Activated naive CD4-positive, alpha-beta T cell (primary cell): ENCODE measurements at places on chromosomes 12 and 14.

DNA sequence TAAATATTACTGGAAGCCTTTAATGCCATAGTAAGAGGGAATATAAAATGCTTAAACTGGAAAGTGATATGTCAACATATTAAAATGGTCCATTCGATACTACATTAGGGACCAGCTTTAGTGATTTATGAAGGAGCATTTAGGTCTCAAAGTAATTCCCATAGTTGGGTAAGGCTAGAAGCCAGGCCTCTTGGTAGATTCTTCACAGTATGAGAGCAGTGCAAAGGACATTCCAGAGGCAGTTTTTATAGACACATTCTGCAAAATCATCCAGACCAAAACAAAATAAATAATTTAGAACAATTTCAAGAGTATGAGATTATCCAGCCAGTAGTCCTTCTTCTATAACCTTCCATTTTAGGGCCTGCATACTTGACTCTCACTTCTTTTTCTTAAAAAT, 142.6 kb upstream of the PDZRN4 start:
- no peak for DNase-seq

DNA sequence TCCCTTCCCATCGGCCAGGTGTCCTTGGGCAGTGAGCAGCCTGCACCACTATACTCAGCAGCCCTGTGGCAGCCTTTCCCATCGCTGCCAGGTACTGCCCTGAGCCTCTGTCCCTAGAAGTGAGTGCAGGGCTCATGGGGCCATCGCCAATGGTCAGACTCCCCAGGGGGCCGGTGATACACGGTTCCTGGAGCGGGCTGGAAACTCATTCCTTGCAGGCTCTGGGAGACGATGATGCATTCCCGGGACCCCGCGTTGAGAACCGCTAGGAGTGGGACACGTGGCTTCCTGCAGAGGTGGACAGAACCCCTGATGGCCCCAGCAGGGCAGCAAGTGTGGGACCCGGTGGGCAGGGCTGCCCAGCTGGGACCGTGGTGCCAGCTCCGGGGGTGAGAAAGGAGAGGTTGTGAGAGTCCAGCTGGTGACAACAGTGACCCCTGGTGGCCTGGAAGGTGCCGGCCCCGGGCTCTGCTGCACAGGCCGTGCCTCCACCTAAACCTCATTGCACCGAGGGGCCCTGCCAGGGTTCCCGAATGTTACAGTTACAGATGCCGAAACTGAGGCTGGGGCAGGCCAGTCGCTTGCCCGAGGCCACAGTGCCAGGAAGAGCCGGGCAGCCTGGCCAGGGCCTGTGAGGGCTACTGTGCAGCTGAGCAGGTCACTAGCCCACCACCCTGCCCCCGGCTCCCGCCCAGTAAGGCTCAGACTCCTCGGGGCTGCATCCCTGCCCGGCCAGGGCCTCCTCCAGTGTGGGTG, 33.8 kb downstream of the FBRSL1 start:
- DNase-seq, result peak; percentile 50

- no peak for DNase-seq
These were observed 233.8 kb downstream of the SSPN start for GRCh38 chr12:26429070-26429691.

DNA sequence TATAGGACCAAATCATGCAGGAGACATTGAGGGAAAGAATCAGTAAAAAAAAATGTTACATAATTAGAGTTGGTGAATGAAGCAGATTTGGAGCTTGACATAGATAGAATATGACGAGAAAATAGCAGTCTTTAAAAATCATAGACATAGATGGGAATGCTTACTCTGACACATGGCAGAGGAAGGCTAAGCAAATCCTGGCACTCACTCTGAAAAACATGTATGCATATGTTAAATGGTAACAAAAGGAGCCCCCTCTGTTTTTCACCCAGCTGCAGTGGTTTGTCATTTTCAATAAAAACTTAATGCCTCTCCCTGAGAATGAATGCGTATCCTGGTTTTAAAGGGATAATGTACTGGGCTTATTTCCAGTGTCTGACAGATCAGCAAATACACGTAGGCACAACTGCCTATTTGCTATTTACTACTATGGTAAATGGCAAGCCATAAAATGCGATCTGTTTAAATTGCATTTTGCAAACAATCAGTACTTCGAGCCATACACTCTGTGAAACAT, 561.2 kb upstream of the SEL1L start:
- no peak for DNase-seq

- no peak for DNase-seq
These were observed 46.1 kb downstream of the INTS13 start for GRCh38 chr12:26891704-26892103.

GRCh38 chr12:28144532-28144931, 45.7 kb upstream of the CCDC91 start:
- no peak for DNase-seq

- DNase-seq, result no peak
These were observed 29.4 kb upstream of the ESRRB start for GRCh38 chr14:76346391-76347160.

GRCh38 chr12:87157791-87158190, 871.4 kb downstream of the C12orf50 start:
- DNase-seq, result no peak

GRCh38 chr14:92517761-92518160, 4.2 kb downstream of the RIN3 start:
- DNase-seq, result no peak
